ENCODE measurements at places on chromosomes 3 and 15.

DNA sequence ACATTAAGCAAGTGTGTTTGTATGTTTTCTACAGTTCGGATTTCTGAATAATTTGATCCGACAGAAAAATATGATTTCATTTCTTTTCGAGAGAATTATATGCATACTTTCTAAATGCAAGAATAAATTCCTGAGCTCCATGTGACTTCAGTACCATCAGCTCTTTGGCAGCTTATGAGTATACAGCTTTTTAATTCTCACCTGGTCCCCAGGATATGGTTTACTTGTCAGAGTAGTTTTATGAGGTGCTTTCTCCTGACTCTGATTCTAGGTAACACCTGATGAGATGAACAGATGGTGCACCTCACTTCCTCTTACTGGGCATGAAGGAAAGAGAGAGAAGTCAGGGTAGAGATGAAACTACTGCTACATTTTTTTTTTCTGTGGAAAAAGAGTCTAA is 3.1 kb downstream of the HGD start:
- DNase-seq: no peak

GRCh38 chr3:66256806-66257205 is 36.0 kb downstream of the SLC25A26 start:
- DNase-seq: no peak

DNA sequence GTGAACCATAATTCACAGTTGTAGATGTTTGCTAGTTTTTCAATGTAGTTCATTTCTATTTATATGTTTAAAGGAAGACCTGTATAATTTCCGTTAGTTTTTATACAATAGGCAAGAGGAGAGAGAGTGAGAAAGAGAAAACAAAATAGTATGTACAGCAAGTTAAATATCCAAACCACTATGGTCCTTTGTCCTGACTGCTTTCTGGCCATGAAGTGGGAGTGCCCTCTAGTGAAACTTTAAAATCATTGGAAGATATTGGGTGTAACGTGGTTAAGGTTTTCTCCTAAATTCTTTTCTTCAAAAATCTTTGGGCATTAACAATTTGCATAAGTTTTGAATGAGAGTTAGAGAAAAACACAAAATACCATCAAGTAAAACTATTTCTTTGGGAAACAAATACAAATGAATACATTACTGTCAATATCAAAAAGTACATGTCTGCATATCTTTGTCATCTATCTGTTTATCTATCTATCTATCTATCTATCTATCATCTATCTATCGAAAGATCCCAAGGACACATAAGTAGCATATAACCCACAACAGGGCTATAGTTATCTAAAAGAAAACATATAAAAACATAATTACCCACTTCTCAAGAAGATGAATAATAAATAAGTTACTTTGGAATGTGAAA is 534.6 kb upstream of the ATP11B start:
- no peak for DNase-seq

DNA sequence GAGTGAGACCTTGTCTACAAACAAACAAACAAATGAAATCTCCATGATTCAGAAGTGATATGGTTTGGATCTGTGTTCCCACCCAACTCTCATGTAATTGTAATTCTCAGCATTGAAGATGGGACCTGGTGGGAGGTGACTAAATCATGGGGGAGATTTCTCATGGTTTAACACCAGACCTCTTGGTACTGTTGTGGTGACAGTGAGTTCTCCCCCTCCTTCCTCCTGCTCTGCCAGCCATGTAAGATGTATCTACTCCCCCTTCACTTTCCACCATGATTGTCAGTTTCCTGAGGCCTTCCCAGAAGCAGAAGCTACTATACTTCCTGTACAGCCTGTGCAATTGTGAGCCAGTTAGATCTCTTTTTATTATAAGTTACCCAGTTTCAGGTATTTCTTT is 438.4 kb upstream of the THBS1 start:
- no peak for DNase-seq

DNA sequence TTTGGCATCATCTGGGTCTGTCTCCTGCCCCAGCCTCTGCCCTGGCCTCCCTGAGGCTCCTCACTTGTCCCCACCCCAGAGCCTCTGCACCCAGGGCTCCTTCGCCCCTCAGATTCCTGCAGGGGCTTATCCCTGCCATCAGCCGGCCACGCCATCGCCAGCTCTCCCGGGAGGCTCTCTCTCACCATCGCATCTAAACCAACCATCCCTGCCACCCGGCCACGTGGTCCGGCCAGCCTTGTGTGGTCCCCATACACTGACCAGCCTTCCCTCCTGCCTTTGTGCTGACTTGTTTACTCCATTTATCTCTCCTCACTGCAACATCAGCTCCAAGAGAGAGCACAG is 134.3 kb upstream of the IQSEC1 start:
- no peak for DNase-seq

- DNase-seq: no peak
Measured at GRCh38 chr3:189688262-189688661, 57.1 kb downstream of the TP63 start.

- DNase-seq: no peak
Measured at GRCh38 chr15:44084770-44085169, 110.3 kb downstream of the FRMD5 start.

DNA sequence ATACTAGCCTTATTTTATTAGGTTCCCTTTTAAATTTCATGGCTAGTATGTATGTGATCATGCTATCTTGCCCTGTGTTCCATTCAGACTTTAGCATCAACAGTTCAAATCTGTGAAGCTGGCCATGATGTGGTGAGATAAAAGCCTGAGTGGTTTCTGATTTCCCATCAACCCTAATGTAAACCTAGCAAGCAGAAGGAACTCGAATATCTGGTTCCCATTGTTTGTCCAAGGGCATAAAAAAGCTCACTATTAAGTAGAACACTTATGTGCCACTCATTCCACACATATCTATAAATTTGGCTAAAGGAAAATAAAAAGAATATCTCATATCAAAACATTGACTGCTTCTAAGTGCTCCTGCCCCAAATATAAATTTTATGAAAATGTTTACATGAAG is 311.7 kb downstream of the CADM2 start:
- DNase-seq: no peak

- peak; percentile 42 for DNase-seq
Measured at GRCh38 chr3:161274691-161275298, 53.7 kb downstream of the NMD3 start.

GRCh38 chr3:28053759-28054158 is 187.7 kb upstream of the CMC1 start:
- DNase-seq: no peak

DNA sequence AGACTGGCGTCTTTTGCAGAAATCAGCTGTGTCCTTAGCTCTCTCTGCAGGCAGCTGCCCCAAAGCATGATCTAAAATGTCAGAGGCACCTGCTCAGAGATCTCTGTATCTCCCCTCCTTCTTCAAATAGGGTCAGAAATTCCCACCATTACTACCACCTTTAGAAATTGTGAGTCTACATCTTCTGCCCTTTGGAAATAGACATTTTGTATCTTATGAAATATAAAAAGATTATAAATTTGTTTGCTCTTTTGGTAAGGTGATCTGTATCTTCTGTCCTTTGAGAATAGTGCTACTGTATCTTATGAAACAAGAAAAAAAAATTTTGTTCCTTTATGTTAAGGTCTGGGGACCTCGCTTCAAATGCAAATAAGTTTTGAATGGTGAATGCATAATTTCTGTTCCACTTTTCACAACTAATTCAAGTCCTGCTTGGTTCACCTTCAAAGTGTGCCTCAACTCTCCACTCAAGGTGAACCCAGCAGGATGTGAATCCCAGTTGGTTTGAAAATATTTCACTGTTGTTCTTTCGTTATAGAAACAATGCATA is 28.3 kb upstream of the GPD1L start:
- no peak for DNase-seq

DNA sequence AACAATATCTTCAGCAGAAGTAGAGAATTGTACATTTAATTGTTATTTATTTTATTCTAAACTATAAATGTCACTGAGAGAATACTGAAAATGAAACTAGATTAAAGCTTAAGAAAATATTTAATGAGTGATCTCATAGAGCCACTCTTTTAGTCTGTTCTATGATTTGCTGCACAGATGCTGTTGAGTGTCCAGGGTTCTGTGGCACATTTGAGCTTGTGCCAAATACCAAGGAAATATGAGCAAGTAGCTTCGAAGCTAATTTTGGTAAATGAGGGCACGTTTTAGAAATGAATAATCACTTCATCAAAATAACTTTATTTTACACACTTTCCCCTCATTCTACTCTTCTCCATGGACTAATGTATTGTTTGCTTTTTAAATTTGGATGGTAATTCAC is 53.6 kb upstream of the THRB start:
- DNase-seq: no peak
